ENCODE measurements at places on chromosomes 6 and 20.

- no peak for DNase-seq
Measured at GRCh38 chr6:141252828-141253608, 879.7 kb upstream of the GJE1 start.

DNA sequence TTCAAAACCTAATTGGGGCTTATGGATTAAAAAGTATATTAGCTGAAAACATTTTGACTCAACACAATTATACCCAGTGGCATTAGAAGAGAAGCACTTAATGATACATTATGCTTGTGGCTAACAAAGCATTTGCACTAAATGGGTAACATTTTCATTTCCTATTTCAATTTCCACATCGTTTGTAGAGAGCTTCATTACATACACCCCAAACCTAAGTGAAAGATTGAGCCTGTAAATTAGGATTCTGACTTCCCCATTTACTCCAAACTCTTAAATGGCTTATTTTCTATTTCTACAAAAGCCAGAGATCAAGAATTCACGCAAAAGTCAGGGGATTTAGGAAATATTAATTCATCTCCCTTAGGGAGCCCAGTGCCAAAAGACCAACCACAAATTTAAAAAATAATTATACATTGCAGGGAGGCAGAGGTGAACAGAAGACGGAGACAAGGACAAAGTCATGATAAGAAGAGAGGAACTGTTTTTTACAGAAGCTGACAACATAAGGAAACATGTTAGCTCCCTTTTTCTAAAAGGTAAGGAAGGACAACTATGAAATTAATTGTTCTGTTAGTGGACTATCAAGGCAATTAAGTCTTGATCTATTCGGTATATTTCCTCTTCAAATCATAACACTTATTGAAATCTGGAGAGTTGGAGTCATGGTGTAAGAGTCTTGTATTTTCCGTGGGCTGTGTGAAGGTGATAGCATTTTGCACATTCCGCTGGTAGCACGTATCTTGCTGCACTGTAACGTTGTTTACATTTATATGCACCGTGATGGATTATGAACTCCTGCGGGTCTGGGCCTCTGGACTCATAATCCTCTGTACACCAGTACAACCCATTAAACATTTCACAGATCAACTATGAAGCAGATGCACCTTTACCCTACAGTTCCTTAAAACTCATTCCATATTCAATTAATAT, 24.8 kb upstream of the EZR start:
- no peak for DNase-seq

- DNase-seq = no peak
Measured at GRCh38 chr6:24145690-24146131, 19.7 kb downstream of the NRSN1 start.

DNA sequence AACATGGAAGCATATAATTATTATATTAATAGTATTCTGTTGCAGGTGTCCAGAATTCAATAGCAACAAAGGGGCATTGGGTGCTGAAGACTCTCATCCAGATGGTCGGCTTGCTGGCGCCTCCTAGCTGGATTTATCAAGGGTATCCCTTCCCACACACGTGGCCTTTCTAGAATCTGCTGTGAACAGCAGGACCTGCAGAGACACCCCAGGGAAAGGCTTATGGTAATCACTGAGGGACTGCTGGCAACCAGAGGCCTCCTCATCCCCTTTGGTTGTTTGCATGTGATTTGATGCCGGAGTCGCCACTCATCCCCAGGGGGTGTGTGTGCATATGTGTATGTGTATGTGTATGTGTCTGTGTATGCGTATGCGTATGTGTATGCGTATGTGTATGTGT, 20.6 kb downstream of the ZFP64 start:
- no peak for DNase-seq

GRCh38 chr6:6651335-6651734, 62.8 kb downstream of the LY86 start:
- DNase-seq = no peak

DNA sequence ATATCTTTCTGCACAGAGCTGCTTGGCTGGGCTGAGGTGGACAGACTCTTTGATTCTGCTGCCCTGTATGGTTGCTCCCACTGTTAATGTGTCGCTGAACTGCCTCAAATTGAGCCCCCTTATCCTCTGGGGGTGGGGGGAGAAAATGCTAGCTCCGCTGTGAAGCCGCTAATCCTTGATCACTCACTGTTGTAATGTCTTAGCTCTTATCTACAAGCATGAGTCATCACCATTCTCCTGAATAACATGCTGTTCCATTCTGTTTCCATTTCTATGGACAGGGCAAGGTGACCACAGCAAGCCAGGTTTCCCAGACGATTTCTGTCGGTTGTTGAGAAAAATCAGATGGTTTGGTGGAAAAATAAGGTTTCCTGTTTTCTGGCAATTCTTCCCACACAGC, 218.4 kb upstream of the GGTLC1 start:
- no peak for DNase-seq

DNA sequence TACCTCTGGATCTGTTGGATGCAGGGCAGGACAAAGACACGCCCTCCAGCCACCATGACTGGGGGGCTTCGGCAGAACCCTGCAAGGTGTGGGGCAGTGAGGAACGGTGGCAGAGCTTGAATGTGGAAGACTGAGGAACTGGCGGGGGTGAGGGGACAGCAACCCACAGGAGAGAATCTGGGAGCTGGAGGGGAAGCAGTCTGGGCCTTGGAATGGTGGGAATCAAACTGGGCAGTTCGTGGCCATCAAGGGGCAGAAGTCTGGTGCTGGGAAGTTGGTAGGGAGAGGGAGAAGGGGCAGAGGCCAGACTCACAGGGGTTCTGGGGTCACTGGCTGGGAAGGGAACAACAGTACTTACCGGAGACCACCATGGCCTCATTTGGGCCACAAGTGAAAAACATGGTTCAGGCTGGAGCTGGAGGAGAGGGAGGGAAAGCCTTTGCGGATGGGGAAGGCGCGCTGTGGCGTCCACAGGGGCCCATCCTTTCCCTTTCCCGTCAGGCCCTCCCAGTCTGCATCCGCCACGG, 635 bp downstream of the FLOT1 start:
- peak; percentile 60 for DNase-seq

DNA sequence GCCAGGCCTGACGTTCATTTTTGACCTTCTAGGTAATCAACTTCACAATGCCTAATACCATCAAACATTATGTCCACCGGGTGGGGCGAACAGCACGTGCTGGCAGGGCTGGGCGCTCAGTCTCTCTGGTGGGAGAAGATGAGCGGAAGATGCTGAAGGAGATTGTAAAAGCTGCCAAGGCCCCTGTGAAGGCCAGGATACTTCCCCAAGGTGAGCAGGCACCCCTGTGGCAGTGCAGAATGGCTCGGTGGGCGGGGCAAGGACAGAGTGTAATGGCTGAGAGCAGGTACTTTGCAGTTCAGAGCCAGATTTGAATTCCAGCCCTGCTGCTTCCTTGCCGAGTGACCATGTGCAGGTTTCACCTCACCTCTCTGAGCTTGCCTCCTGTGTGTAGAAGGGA, 17.1 kb downstream of the DDX27 start:
- DNase-seq = no peak

- DNase-seq = no peak
Measured at GRCh38 chr20:15265581-15266309, 928.3 kb upstream of the FLRT3 start.

- no peak for DNase-seq
Measured at GRCh38 chr6:150689900-150690590, 90.4 kb downstream of the PLEKHG1 start.

DNA sequence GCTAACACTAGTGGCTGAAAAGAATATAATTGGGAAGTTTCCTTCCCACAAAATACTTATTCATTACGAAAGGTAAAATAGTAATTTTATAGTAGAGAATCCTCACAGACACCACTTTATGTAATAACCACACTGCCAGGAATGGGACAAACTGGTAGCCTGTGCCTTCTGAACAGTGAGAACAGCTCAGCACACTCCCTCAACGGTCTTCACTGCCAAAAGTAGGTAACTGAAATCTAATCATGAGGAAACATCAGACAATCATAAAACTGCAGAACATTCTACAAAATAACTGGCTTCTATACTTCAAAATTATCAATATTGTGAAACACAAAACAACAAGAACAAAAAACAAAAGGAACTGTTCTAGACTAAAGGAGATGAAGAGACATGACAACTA, 44.1 kb downstream of the NUP153 start:
- no peak for DNase-seq

DNA sequence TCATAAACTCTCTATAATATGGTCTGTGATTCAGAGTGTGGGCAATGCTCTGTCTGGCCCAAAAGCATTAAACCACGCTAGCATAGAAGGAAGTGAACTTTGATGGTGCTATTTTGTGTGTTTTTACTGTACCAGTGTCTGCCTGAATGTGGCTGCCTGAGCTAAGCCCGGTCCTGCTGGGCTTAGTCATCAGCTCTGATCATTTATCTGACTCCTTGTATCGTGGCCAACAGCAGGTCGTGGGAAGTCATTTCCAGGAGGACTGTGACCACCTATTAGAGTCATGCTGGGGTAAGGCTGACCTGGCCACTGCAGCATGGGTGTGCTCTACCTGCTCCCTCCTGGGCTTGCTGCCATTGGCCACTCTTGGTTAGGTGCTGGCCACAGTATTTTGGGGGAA, 239.1 kb upstream of the CEP162 start:
- no peak for DNase-seq

DNA sequence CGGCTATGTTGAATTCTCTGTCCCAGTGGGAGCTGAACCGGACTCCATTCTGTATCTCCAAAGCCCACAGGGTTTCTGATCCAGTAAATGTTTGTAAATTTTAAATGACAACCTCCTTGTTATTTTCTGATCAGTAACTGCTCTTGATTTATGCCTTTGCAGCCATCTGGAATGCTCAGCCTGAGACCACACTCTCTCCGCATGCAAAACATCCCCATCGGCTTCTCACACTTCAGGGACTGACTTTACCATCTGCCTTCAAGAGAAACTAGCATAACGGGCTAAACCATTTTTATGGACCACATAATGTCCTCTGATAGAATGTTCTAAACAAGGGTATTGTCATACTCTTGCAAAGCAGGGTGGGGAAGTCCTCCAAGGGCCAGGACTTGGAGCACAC, 94.5 kb upstream of the FOXQ1 start:
- no peak for DNase-seq

DNA sequence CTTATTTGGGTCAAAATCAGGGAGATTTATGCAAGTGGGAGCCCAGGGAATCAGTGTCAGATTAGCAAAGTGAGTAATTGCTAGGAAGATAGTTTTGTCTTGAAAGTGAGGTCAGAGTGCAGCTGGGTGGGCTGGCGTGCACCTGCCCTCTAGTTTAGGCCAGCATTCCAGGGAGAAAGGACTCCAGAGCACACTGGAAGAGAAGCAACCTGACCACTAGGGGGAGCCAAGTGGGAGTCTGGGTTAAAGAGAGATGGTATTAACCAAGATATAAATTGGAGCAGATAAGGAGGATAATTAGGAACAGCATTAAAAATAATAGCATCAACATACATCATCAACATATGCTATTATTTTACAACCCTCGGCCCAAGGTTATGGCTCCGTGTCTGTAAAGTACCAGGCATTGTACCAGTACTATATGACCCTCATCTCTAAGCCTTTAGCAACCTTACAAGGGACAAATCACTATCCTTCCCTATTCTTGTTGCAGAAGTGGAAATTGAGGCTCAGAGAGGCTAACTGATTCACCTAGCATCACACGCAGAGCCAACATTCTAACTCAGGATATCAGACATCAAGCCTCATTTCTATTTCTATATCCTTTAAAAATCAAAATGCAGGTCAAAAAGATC, 57.8 kb downstream of the SLC2A10 start:
- no peak for DNase-seq

DNA sequence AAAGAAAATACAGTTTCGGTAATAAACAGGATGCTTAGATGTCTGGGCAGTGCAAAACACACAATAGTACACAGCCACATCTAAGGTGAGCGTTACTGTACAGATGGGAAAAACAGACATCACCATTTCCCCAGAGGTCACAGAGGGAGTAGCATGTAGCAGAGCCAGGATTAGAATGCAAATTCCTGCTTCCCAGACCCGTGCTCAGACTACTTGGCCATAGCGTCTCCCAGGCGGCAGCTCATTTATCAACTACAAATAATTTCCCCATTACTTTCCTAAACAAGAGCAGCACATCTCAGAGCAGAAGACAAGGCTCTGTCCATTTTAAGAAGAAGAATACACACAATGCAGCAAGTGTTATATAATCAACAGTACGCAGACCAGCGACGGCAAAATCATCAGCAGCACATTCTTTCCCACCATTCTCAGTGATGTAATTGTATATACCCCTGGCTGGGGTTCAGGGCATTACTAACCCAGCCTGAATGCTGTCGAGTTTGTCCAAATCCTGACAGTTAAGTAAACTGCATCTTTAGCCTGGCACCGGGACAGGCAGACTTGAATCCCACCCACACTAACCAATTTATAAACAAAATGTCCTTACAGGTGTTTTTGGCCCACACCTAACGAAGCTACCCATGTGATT, 61.9 kb downstream of the CNKSR3 start:
- DNase-seq = no peak

DNA sequence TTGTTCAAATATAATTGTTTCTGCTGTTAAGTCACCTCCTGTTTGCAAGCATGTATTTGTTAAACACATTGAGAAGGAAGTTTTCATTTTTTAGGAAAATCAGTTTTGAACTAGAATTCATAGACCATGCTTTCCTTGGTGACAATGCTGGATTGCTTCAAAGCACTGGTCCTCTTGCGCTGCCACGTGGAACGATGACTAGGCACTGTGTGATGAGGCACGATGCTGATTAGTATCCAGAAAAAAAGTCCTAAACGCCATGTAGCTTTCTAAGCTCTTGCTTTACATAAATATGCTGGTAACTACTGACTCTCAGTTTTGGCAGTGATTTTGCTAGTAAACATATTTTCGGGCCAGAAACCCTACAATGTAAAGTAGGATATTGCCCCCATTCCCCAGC, 11.1 kb upstream of the EXOC2 start:
- no peak for DNase-seq

DNA sequence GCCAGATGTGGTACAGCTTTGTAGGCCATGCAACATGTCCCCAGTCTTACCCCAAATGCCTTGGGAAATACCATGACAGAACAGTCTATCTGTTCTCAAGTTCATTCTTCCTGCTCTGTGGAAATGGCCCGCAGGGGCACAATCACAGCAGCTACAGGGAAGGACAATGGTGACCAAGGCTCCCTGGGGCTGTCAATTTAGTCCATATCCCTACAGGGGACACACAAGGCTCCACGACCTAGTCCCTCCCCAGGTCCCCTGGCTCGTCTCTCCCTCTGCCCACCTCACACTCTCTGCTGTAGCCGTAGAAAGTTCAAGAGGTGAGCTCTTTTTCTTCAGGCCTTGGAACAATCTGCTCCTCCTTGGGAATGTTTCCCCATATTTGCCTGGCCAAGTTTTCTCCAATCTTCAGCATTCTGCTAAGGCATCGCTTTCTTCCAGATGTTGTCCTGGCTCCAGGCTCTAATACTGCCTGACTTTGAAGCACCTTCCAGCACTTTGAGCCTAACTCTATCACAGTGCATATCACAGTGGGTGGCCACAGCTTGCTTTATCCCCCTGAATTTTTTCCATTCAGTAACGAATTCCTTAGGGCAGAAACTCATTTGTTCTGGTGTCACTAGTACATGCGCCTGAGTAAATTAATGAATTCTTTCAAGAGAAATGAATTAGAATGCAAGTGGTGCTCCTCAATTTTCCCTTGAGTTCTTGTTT, 92.6 kb downstream of the MAP3K7 start:
- DNase-seq = no peak

Data from stimulated activated CD4-positive, alpha-beta T cell treated with anti-CD3 and anti-CD28 coated beads, Interleukin-4, amount 100 ng/mL, for 4 hours (primary cell).